ENCODE measurements at places on chromosomes 2 and 18.

GRCh38 chr2:70061317-70061716, 26.0 kb upstream of the PCBP1 start:
- DNase-seq: no peak

DNA sequence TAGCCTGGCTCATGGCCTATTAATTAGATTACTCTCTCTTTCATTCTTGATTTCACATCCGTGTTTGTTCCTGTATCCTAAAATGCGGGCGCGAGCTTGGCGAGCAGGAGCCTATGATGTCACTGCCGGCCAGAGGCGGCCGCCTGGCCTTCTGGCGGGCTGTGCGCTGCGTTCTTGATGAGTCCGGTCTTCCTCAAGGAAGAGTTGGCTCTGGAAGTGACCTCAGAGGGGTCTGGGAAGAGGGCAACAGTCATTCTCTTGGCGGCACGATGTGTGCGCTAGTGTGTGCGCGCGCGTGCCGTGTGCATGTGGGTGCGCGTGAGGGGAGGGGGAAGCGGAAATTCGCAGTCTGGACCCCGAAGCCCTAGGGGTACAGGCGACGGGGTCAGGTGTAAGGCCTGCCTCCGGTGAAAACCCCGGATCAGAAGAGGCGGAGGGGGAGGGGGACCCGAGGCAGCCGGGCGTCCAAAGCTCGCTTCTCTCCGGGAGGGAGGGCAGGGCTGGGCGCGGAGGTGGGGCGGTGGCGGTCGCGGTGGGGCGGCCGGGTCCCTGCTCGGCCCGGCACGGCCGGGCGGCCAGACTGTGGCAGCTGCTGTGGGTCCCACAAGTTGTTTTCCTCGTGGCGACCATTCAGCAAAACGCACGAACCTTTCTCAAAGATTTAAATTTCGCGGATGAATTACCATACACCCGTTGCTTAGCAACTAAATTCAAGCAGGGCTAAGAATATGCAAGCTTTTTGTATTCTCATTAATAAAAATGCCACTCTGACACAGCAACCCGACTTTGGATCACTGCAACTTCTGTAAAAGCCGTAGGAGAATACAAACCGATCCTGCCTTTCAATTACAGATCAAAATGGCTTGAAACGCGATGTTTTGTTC, 8.4 kb downstream of the POU3F3 start:
- DNase-seq: no peak

DNA sequence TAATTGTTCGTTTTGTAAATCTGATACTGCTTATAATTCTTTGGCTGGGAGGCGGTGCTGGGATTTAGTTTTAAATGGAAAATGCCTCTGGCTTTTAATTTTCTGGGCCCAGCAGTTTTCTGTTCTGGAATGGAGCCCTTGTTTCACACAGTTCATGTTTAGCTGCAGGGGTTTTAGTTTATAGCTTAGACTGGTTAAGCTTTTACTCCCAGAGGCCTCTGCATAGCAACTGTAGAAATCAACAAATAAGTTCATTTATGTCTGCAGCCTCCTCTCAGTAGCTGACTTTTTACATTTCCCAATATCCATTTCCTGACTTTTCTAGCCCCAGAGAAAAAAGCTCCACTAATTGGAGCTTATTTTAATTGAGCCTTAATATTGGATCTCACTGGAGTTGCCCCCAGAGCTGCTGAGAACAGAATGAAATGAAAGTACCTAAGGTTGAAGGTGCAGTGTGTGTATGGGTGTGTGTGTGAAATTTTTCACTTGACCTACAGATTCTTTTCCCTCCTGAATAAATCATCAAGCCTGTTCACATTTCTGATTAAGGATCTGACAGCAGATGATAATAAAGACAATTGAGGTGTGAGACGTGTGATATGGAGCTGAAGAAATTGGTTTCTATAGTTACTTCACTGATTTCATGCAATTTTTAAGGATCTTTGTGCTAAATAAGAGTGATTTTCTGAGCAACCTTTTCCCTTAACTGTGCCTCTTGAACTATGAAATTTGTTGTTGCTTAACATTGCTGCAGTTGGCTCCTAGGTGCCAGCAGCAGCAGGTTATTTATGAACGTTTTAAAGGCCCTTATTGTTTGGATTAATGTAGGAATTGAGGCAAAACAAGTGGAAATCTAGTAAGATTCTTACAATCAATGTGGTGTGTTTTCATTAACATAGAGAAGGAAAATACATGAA, 109.6 kb downstream of the TAF4B start:
- no peak for DNase-seq

GRCh38 chr18:33751613-33752221, 173.7 kb downstream of the ASXL3 start:
- DNase-seq: no peak

- no peak for DNase-seq
These were observed 119.6 kb upstream of the ITGA6 start for GRCh38 chr2:172307800-172308199.
